ENCODE measurements at places on chromosomes 5 and 9.

DNA sequence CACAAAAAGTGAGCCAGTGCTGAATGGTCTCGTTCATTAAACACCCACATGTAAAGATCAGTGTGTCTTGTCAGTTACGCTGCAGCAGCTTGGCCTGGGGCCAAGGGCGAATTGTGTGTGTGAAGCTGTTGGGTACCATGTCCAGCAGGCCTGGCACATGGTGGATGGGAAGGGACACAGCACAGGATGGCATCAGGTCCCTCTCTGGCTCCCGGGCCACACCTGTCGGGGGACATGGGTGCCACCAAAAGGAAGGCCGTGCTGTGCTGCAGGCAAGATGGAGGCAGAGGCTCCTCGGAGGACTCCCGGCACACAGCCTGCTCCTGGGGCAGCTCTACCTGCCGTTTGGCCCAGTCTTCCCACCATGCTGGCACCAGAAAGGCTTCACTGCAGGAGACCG is 32.0 kb downstream of the NKD2 start:
- no peak for DNase-seq

DNA sequence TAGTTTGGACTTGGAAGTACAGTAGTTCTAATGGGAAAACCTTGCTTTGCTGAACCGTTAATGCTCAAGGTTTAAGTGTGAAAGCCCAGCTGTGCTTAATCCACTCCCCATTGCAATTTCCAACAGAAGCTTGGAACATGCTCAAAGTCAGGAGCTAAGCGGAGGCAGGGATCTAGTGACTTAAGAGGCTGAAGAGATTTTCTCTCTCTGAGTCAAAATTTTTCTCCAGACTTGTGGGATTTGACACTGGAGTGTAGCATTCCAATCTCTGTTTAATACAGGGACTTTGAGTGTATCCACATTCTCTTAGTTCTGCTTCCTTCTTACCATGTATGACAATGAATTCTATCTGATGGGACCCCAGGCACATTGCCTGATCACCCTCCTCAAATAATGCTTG is 471.8 kb downstream of the KIF4B start:
- DNase-seq: no peak

GRCh38 chr5:94870511-94871183 is 252.2 kb downstream of the SLF1 start:
- DNase-seq: no peak

DNA sequence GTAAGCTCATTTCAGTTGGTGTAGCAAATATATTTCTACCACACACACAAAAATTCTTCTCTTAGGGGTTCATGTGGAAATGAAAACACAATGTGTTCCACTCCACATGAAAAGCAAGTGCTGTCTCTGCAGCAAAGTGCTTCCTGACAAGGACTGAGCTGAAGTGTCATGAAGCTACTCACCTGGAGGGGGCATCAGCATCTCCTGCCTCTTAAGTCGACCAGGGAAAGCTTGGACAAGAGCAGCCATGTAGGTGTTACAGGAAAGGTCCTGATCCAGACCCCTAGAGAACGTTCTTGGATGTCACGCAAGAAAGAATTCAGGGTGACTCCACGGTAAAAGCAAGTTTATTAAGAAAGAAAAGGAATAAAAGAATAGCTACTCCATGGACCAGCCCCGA is 62.8 kb downstream of the SV2C start:
- no peak for DNase-seq

DNA sequence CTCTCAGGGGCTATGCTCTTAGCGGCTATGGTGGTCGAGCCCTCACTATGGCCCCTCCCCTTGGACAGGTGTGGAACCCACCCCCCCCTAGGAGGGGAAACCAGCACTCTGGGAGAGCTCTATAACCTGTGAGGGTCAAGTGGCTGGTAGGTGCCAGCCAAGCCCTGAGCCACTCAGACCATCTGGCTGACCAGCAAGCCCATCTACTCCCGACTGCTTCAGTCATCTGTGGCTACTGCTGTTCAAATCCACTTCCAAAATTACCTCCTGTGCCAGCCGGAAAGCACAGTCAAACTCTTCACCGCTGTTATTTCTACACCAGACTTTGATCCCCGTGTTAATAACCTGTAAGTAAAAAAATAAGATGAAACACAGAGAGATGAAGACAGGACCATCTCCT is 28.5 kb downstream of the NSUN2 start:
- no peak for DNase-seq

- DNase-seq: no peak
Observed at GRCh38 chr5:55325621-55326020, 17.8 kb downstream of the MTREX start.

GRCh38 chr9:127801955-127802575 is 617 bp upstream of the FPGS start:
- no peak for DNase-seq

GRCh38 chr9:73689051-73689870 is 537.6 kb downstream of the ANXA1 start:
- no peak for DNase-seq

- DNase-seq: peak; percentile 16
Observed at GRCh38 chr5:128213340-128213739, 129.8 kb downstream of the SLC12A2 start.

DNA sequence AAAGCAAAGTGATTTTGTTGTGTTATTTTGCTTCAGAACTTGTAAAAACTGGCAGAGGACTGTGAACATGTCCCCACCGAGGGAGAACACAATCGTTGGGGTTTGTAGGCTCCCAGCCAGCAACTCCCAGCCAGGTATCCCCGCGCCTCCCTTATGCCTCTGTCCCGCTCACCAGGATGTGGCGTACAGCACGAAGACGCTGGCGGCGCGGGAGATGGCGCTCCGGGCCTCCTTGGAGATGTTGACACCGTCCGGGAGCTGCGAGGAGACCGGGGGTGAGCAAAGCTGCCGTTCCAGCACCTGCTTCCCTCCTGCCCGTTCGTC is 630 bp downstream of the POLE3 start:
- DNase-seq: no peak
